ENCODE measurements at places on chromosomes 5 and 9.

DNA sequence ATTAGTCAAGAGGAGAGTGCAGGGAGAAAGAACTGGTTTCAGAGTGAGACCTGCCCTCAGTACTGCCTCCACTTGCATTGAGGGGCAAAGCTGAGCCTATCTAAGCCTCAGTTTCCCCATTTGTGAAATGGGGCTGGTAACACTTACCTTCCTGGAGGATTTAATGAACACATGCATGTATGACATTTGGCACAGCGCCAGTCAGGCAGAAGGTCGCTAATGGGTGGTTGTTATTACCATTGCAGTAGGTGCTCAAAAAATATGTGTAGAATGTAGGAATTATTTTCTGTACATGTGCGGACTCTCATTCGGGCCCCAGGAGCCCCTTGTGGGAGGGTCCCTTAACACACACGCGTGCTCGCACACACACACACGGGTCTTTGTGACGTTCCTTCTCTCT lies 10.9 kb downstream of the FAT2 start:
- DNase-seq, result no peak

DNA sequence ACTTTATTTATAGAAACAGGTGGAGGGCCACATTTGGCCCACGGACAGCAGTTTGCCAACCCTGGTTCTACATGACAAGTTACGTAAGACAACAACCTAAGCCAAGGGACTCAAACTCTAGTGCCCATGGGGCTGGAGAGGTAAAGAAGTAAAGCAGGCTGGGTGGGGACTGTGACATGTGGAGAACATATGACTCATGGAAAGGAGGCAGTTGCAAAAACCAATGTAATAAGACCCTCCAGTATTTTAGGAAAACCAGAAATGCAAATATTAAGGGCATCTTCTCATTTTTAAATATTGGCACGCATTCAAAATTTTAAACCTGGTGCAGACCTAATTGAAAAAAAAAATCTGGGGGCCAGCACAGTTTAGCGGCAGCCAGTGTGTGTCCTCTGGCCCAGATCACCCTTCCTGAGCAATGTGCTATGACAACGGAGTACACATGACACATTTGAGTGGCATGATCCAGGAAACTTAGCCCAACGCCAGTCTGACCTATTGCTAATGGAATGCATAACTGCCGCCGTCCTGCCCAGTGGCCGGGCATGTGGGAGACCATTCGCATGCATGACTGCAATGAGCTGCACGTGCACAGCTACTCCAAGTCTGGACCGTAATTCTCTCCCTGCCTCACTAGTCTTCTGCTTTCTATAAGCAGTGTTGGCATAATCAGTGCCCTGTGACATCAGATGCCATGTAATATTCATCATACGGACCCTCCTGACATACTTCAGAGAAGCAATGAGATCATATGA lies 97.2 kb downstream of the SH3TC2 start:
- DNase-seq, result peak; percentile 54

GRCh38 chr5:170597872-170598271 lies 94.1 kb downstream of the KCNIP1 start:
- no peak for DNase-seq

DNA sequence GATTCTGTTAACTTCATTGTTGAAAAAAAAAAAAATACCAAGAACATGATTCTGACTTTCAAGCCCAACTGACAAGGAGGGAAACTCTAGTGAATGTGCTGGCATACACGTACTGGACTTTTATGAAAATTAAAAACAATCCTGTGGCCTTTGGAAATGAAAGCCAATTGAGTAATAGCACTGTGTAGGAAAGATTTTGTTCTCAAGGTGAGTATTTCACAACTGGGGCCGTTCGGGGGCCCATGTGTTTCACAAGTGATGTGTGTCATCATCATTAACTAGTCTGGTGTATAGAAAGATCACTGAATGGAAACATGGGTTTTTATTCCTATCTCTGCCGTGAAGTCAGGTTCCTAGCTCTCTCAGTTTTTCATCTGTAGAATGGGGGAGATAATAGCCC lies 605.0 kb upstream of the CLINT1 start:
- peak; percentile 81 for DNase-seq

DNA sequence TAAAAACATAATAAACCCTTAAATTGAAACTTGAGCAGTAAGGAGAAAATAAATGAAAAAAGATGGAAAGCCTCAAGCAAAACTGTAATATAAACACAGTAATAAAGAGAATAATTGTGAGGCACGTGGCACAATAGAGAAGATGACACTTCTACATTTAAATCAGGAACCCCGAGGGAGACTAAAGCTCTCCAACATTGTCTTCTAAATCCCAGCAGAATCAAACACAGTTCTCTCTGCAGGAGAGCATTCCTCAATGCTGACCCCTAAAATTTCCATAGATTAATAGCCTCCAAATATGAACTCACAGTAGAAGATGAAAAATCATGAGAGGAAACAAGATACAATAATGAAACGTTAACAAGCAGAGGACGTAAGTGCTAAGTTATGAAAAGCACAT lies 721.2 kb upstream of the COX7C start:
- no peak for DNase-seq
